Activated CD8-positive, alpha-beta T cell treated with anti-CD3 and anti-CD28 coated beads for 36 hours (primary cell): ENCODE measurements at places on chromosomes 1 and 21. TPM values are rescaled to one million over a fixed set of nuclear protein-coding genes. Genes with fewer than 3 reads are reported as not detected.

The RBP7 gene
- not detected for total RNA-seq

The DR1 gene
- 71.3 TPM for total RNA-seq

The LRRC7 gene
- 0.27 TPM for total RNA-seq

The THEM5 gene
- total RNA-seq: not detected

DNA sequence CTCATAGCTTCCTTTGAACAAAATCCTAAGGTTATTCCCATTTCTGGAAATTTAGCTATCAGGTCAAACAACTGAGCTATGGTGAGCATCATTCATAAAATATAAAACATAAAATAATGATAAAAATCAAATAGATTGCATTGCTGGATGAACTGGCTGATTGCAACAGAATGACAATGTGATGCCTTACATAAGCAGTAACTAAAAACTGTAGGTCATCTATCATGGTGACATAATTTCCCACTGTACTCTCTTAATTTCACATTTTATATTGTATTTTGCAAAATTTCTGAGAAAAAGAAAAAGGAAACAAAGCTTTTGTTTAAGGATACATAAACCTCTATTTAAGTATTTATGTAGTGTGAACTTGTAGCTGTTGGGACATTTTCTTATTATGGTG, 4.6 kb downstream of the PTGER3 start:
- peaks cover 16% of the 10 kb centered on the region for H3K4me1 ChIP-seq
- H3K4me3 ChIP-seq: no peak overlapping the region
- no peak overlapping the region for H3K27ac ChIP-seq
- H3K36me3 ChIP-seq: no peaks in the 10 kb centered on the region
- H3K27me3 ChIP-seq: peaks cover 42% of the 10 kb centered on the region

DNA sequence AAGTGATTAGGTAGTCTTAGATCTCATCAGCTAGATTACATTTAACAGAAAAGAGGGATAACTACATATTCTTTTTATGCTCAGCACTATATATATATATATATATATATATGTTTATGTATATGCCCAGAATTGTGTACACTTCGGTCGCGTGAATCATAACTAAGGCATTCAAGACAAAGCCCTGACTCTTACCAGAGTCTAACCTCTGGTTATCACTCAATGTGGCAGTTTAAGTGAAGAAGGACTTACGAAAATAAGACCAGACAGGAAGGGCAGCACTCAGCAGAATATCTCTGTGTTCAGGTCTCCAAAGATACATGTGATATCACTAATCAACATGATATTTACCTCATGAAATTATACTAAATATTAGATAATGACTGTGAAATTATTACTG, 1326.7 kb downstream of the MRPL39 start:
- no peaks in the 10 kb centered on the region for H3K27me3 ChIP-seq
- H3K27ac ChIP-seq: no peak overlapping the region
- no peak overlapping the region for H3K4me3 ChIP-seq
- H3K36me3 ChIP-seq: no peaks in the 10 kb centered on the region

DNA sequence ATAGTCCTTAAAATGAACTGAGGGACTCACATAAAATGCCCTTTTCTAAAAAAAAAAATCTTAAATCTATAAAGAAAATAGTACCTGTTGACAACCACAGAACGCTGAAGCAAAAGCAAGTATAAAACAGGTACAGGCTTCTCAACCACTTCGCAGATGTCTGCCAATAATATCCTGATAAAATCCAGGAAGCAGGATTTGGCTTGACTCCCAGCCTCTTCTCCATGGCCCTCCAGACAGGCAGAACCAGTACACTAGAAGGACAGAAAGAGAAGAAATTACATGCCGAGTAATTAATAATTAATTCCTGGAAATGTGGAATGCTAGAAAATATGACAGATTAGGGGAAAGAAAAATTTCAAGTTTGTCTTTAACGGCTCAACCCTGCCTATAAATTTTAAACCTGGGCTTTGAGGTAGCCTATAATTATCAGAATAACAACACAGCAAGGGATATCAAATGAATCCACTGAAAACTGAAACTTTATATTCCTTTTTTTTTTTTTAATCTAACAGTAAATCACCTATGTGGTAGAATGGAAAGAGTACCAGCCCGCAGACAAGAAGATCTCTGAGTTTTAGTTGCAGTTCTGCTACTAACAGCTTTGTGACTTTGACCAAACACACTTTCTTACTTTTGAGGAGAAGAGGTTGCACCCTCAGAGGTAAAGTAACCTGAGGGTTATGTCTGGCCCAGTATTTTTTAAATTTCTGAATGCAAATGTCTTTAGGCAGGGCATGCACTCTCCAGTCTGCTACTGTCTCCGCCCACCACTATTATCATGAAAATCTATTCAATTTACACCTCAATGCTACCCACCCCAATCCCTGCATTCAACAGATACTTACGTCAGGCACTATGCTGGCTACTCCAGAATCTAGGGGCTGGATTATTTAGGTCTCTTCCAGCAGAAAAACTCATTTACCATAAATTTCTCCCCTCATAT, 2.7 kb downstream of the KIAA0319L start:
- no peak for DNase-seq
- no peak overlapping the region for H3K27ac ChIP-seq
- H3K36me3 ChIP-seq: peaks cover 20% of the 10 kb centered on the region
- H3K4me3 ChIP-seq: no peak overlapping the region

GRCh38 chr1:28199328-28200233, 23.1 kb upstream of the PTAFR start:
- peak; percentile 92 for DNase-seq
- peaks cover 63% of the 10 kb centered on the region for H3K36me3 ChIP-seq
- peak overlapping the region; percentile 97 for H3K27ac ChIP-seq
- no peaks in the 10 kb centered on the region for H3K27me3 ChIP-seq

GRCh38 chr1:75243124-75243523, 108.9 kb downstream of the LHX8 start:
- no peak overlapping the region for H3K4me3 ChIP-seq
- H3K27ac ChIP-seq: no peak overlapping the region
- H3K4me1 ChIP-seq: no peaks in the 10 kb centered on the region
- H3K27me3 ChIP-seq: no peaks in the 10 kb centered on the region

DNA sequence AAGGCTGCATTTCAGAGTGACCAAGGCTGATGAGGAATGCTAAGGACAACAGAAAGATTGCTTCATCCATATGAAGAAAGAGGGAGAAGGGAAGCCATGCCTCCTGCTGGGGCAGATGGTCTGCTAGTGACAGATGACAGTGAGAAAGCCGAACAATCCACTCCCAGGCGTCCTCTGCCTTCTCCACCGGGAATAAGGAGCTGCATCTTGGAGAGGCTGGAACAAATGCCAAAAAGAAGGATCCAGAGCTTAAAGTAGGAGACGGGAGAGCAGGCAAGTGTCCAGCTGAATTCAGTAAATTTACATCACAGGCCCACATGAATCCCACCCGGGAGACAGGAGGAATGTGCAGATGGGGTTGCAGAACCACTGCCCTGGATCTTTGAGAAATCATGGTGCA, 33.4 kb downstream of the DDX20 start:
- H3K27me3 ChIP-seq: peaks cover 7% of the 10 kb centered on the region
- no peaks in the 10 kb centered on the region for H3K36me3 ChIP-seq
- DNase-seq: no peak
- no peaks in the 10 kb centered on the region for H3K4me1 ChIP-seq
- no peak overlapping the region for H3K4me3 ChIP-seq
- H3K27ac ChIP-seq: no peak overlapping the region

DNA sequence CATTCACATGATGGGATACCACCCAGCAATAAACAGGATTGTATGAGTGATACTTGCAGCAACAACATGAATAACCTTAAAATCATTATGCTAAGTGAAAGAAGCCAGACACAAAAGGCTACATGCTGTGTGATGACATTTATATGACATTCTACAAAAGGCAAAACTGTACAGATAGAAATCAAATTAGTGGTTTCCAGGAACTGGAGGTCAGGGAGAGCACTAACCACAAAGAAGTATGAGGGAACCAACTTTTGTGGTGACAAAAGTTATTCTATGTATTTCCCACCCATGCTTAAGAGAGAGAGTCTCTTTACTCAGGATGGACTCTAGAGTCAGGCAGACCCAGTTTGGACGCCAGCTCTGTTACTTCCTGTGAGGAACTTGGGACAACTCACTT, 364.5 kb upstream of the DAB1 start:
- no peak overlapping the region for H3K4me3 ChIP-seq
- no peaks in the 10 kb centered on the region for H3K27me3 ChIP-seq

- H3K27me3 ChIP-seq: no peaks in the 10 kb centered on the region
- peak overlapping the region; percentile 91 for H3K27ac ChIP-seq
- H3K36me3 ChIP-seq: peaks cover 81% of the 10 kb centered on the region
- no peak overlapping the region for H3K4me3 ChIP-seq
- DNase-seq: no peak
- H3K4me1 ChIP-seq: peaks cover 93% of the 10 kb centered on the region
Observed at GRCh38 chr1:42934541-42935312, 23.9 kb downstream of the SLC2A1 start.
